ENCODE measurements at places on chromosomes 13 and 19. TPM values are rescaled to one million over a fixed set of nuclear protein-coding genes. Genes with fewer than 3 reads are reported as not detected.

Gene TNFSF9
- 4.1 TPM for total RNA-seq

Gene CASP14
- under 0.01 TPM for total RNA-seq

Gene PROSER3
- 5.7 TPM for total RNA-seq

Gene THSD1
- total RNA-seq, result 24.2 TPM

Gene NOVA2
- total RNA-seq, result not detected

Gene TNFSF11
- 0.34 TPM for total RNA-seq

Measured in nasal cavity respiratory epithelium epithelial cell of viscerocranial mucosa (primary cell).